Renal cortical epithelial cell (primary cell): ENCODE measurements at places on chromosomes 7 and 10. TPM values are rescaled to one million over a fixed set of nuclear protein-coding genes. Genes with fewer than 3 reads are reported as not detected.

MINDY4 gene
- 3.3 and 8.8 TPM in 2 replicates for total RNA-seq

TMEM225B gene
- total RNA-seq: 0.55 TPM in 1 of 2 replicates, not detected in the other

HABP2 gene
- 0.17 and 28.8 TPM in 2 replicates for total RNA-seq

DNA sequence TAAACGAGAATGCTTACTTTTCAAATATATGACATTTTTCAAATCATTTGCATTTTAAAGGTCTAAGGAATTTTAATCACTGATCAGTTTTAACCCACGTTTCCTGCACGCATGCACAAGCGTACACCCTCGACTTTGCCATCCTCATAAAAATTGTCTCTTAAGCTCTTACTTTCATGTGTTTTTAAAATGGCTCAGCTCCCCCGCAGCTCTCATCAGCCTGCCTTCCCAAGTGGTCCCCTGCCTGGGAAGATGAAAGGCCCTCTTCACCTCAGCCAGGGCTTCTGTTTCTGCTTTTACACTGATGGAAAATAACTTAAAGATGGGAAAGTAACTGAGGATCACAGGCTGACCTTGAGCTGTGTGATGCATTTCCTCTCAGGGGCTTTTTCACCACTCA lies 131.6 kb upstream of the LSM8 start:
- DNase-seq: no peak

DNA sequence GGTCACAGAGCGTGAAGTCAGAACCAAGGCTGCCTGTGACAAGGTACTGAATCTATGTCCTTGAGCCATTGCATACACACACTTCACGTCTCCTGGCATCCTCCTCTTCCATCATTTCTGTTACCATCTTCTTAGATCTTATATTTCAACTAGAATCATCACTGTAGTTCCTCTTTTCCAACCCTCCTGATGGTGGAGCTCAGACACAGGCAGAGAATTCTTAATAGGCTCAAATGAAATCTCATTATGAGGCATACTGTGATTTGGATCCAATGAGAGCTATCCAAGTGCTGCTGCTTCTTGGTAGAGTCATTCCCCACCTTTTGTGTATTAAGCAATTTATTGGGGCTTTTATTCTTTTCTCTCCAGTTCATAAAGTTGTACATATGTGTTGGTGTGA lies 113.2 kb downstream of the CALCR start:
- DNase-seq: peak; percentile 31

DNA sequence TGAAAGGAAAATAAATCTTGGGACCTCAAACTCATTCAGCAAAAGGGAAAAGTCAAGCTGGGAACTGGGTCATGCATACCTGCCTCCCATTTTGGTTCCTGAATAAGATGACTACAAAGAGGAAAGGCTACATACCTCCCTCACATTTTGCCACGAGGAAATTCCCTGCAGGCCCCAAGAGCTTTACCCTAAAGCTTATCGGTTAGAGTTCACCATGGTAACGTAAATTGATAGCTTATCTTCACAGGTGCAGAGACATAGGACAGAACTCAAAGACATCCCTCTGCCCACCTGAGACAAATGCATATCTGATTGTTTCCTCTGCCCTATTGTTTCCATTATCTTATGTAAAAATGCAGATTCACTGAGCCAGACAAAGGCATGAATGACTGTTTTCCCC lies 31.5 kb upstream of the GRB10 start:
- no peak for DNase-seq
